Pancreas (tissue), 10 donors: ENCODE measurements at places on chromosomes 11 and 22. TPM values are rescaled to one million over a fixed set of nuclear protein-coding genes. Genes with fewer than 3 reads are reported as not detected.

Gene TMEM151A
- total RNA-seq, result 0.76 TPM

Gene MUC6
- 94.2 TPM for total RNA-seq

Gene ARHGAP32
- total RNA-seq, result 16.9 TPM

Gene PLA2G3
- not detected for total RNA-seq

Gene TEX12
- total RNA-seq, result not detected

Gene HOATZ
- not detected for total RNA-seq

Gene PTPN5
- total RNA-seq, result 0.35 TPM

Gene FAM111B
- total RNA-seq, result 0.73 TPM

Gene GRM5
- 0.06 TPM for total RNA-seq

Gene CASP1
- 3.7 TPM for total RNA-seq

Gene TRIM21
- 12.9 TPM for total RNA-seq

Gene NOX4
- 2.6 TPM for total RNA-seq

Gene OR8D1
- total RNA-seq, result not detected

Gene PGGHG
- 222 TPM for total RNA-seq

Gene SPI1
- 1.0 TPM for total RNA-seq

Gene FOLR3
- total RNA-seq, result not detected

GRCh38 chr11:46491661-46492330 lies 100.2 kb upstream of the CHRM4 start:
- DNase-seq, result no peak

- DNase-seq, result no peak
Observed at GRCh38 chr11:69726481-69726880, 22.7 kb upstream of the FGF19 start.

DNA sequence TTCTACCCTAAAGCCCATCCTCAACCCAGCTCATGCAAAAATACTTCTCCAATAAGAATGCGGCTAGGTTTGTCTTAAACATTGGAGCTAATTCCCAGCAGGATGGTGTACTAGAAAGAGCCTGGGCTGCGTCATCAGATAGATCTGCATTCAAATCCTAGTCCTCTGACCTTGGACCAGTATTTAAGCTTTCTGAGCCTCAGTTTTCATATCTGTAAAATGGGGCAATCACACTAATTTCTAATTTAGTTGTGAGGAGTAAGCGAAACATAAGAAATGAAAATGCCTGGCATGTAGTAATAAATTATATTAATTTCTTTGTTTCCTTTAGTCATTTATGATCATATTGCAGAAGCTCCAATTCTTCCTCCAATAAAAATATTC lies 32.2 kb upstream of the ACCSL start:
- DNase-seq, result no peak

- DNase-seq, result peak; percentile 69
Observed at GRCh38 chr22:48574776-48575617, 1252.7 kb downstream of the BRD1 start.

- no peak for DNase-seq
Observed at GRCh38 chr11:19766810-19767209, 54.2 kb downstream of the NAV2 start.

GRCh38 chr11:12675951-12676711 lies 1.9 kb downstream of the TEAD1 start:
- DNase-seq, result no peak

DNA sequence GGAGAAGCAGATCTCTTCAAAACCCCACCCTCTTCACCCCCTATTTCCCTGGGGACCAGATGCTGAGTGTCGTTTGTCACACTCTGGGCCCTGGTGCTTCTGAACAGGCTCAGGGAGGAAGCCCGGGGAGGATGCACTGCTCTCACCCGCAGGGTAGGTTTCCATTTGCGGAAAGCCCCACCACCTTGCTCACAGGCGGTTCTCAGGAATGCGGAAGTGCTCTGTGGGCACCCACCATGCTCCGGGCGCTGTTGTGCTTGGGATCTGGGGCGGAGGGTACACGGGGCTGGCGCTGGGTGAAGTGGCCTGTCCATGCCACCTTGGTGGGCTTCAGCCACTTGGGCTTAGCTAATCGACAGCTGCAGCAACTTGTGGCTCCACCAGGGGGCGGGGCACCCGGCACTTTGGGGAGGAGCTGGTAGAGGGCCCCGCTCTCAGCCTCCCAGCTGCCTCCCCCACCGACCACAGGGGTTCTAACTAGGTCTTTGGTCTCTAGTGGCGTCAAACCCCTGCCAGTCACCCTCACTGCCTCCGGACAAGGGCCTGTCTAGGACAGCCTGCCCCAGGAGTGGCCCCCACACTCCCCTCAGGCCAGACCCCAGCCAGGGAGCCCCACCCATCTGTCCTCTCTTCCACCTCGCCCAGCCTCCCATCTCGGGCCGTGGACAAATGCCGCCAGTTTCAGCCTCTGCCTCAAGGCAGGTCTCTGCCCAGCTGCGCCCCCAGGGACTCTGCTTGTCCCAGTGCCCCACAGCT lies 7.4 kb downstream of the NDUFV1 start:
- no peak for DNase-seq

DNA sequence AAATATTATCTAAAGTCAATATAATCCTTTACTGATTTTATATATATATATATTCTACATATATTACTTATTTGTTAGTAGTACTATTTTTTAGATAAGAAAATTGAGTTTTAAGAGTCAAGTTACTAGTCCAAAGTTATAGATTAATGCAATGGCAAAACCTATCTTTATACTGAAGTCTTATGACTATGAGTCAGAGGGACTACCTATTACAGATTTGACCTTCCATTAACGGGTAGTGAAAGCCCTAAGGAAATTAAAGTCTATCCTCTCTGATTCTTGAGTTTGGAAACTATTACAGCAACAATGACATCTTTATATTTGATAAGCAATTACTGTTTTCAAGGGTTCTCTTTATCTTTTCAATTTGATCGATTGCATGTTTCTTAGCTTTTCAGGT lies 315.8 kb downstream of the CASP12 start:
- no peak for DNase-seq

GRCh38 chr11:121793291-121793690 lies 322.7 kb downstream of the BLID start:
- DNase-seq, result no peak

DNA sequence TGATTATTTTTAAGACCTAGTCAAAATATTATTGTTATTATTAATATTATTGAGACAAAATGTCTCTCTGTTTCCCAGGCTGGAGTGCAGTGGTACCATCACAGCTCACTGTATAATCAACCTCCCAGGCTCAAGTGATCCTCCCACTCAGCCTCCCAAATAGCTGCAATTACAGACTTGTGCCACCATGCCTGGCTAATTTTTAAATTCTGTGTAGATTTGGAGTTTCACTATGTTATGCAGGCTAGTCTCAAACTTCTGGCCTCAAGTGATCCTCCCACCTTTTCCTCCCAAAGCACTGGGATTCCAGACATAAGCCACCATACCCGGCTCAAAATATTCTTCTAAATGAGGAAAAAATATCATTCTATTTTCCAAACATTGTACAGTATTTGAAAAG lies 37.0 kb downstream of the SLC36A4 start:
- no peak for DNase-seq

DNA sequence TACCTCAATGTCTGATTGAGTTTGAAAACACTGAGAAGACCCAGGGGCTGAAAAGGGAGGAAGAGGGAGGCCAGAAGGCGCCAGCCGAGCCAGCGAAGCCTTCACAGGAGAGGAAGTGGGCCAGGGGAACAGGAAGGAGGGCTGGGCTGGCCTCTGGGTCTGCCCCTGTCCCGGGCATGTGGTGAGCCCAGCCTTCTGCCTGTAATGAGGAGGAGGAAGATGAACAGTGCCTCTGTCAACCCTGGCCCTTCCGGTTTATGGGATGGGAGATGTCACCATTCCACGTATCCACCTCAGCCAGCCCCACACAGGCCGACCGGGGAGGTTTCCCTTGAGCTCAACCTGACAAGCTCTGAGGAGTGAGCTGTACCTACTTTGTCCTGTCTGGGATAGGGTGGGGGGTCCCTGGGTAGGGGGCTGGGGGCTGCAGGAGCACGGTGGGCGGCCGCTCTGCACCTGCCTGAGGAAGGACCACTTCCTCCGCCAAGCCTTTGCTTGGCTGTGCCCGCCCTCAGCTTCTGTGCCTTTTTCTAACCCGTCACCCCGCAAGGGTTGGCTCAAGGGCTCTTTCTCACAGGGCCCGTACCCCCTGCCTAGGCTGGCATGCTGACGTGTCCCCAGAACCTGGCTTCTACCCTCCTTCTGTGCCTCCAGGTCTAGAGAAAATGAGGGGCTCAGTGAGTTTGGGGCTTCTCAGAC lies 2.0 kb downstream of the PARVG start:
- DNase-seq, result no peak

- no peak for DNase-seq
Observed at GRCh38 chr22:22666307-22667091, 22.1 kb downstream of the GGTLC2 start.

DNA sequence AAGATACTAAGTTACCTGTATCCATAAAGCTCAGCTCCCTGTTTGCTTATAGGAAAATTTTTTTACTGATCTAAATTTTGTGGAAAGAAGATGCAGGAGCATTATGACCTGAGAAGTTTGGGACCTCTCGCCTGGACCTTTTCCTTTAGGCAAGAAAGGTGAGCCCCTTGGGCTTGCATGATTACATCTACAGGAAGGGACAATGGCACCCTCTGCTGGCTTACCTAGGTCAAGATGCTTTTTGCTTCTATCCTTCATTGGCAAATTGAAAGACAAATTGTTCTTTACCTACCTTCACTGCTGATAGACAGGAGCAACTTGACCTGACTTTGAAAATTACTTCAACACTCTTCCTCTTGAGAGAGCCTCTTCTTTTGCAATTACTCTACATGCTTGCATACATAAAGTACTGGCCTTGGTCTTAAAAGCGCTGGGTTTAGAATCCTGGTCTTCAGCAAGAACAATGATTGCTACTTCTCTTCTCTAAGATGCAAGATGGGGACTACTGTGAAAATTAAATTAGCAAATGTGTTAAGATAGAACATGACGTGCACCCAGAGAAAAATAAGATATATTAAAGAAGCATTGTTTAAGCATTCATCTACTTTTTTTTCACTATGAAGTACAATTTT lies 147.2 kb downstream of the TRPC6 start:
- DNase-seq, result no peak

GRCh38 chr11:109076870-109077269 lies 345.1 kb upstream of the C11orf87 start:
- DNase-seq, result no peak

DNA sequence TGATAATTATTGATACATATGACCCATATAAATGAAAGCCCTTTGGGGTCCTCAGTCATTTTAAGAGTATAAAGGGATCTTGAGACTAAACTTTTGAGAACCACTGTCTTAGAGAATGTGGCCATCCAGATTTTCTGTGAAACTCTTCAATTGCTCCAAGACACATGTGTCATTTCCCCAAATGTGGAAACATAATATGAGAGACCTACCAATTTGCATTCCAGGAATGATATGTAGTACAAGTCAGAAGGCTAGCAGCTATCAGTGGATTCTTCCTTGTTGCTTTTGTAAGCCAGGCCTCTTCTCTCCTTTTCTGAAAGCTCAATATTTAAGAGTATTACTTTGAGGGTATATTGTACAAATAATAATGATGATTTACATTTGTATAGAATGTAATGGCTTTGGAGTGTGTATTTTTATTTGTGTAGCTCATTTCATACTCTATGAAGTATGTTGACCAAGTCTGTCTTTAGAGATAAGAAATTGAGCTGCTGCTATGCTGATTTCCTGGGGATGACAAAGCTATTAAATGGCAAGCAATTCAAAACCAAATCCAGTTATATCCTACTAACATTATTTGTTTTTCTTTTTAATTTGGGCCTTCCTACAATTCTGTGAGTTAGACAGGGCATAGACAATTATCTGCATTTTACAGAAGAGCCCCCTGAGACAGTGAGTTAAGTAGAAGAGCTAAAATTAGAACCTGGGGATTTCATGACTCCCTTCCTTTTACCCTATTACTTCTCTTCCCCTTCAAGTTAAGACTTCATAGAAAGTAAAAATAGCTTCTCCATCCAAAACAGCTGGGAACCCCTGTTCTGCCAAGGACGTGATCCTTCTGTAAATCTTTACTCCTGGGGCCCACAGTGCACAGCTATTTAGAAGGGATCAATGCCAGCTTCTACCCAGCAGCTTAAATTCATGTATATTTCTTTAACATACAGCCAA lies 131.9 kb downstream of the WNT11 start:
- no peak for DNase-seq

DNA sequence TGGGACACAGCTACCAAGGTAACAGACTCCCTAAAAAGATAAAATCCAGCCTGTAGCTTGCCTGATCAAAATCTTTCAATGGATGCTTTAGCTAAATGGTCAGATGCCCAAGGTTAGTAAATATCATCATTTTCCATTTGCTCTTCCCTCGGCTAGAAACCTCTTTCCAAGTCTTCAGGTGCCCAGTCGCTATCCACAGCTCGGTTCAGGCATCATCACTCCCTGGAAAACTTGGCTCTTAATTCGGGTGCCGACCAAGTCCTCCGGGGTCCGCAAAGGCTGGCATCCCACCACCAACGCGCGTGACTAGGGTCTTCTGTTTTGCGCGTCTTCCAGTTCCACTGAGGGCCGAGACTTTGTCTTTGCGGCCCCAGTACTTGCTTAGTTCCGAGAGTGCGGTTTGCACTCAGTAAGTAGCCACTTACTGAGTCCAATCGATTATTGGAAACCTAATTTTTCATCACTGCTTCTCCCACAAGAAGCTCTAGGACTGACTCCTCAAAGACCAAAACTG lies 44.3 kb downstream of the OR4D9 start:
- DNase-seq, result no peak

GRCh38 chr22:20312396-20313191 lies 7.3 kb downstream of the DGCR6L start:
- no peak for DNase-seq

DNA sequence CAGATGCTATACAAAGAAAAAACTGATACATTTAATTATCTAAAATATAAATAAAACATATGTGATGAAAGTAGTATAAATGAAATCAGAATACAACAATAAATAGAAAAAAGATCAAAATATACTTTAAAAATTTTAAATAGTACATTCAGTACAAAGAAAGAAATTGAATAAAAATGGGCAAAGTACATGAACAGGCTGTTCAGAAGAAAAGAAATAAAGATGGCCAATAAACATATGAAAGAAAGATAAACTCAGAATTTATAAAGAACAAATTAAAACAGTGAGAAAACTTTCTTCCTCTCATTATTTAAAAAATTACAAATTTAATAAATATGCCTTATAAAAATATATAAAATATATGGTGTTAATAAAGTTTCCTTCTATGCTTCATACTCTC lies 50.5 kb upstream of the AMOTL1 start:
- no peak for DNase-seq

- DNase-seq, result no peak
Observed at GRCh38 chr22:43272869-43273318, 70.3 kb downstream of the SCUBE1 start.

DNA sequence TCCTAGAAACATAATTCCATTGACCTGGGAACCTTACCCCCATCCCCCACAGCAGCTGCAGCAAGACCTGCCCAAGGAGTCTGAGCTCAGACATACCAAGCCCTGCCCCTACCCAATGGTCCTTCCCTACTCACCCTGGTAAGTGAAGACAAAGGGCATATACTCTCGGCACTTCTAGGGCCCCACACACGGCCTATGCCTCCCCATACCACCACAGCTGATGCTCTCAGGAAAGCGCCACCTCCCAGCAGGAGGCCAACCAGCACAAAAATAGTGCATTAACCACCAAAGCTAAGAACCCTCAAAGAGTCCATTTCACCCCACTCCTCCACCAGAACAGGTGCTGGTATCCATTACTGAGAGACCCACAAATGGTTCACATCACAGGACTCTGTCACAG lies 74.4 kb upstream of the GUCY1A2 start:
- no peak for DNase-seq

- no peak for DNase-seq
Observed at GRCh38 chr11:111012491-111012890, 233.0 kb upstream of the POU2AF2 start.
